ENCODE measurements at places on chromosomes 2 and 18.

- DNase-seq = no peak
These were observed 2.3 kb downstream of the EML4 start for GRCh38 chr2:42171396-42171980.

DNA sequence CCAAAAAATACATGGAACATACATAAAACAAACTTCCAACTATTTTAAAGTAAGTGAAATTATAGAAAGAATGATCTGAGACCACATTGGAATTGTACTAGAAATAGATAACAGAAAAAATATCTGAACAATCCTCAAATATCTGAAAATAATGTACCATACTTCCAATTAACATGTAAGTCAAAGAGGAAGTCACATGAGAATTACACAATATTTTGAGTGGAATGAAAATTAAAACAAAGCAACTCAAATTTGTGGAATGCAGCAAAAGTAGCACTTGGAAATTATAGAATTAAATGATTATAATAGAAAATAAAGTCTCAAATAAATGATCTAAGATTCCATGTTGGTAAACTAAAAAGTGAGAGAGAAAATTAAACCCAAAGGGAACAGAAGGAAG, 38.3 kb upstream of the CTIF start:
- DNase-seq = no peak

- no peak for DNase-seq
These were observed 17.1 kb downstream of the HDAC4 start for GRCh38 chr2:239383759-239384156.

DNA sequence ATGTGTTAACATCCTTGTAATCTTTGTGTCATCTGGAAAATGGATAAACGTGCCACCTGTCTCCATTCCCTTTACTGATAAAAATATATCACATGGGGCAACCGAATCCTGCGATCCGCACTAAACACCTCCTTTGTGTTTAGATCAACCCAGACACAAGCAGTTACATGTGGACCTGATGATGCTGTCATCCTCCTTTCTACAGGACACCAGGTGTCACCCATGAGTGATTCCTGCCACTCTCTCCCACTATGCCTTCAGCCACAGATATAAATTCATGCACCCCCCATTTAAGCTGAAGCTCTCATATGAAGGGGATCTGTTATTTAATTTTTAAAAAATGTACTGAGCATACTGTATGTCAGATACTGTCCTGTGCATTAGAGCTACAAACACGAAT, 81.3 kb downstream of the VIT start:
- DNase-seq = no peak

- no peak for DNase-seq
These were observed 220.8 kb upstream of the HDAC4 start for GRCh38 chr2:239621611-239622010.

GRCh38 chr2:37569131-37569823, 102.2 kb downstream of the CDC42EP3 start:
- DNase-seq = no peak

DNA sequence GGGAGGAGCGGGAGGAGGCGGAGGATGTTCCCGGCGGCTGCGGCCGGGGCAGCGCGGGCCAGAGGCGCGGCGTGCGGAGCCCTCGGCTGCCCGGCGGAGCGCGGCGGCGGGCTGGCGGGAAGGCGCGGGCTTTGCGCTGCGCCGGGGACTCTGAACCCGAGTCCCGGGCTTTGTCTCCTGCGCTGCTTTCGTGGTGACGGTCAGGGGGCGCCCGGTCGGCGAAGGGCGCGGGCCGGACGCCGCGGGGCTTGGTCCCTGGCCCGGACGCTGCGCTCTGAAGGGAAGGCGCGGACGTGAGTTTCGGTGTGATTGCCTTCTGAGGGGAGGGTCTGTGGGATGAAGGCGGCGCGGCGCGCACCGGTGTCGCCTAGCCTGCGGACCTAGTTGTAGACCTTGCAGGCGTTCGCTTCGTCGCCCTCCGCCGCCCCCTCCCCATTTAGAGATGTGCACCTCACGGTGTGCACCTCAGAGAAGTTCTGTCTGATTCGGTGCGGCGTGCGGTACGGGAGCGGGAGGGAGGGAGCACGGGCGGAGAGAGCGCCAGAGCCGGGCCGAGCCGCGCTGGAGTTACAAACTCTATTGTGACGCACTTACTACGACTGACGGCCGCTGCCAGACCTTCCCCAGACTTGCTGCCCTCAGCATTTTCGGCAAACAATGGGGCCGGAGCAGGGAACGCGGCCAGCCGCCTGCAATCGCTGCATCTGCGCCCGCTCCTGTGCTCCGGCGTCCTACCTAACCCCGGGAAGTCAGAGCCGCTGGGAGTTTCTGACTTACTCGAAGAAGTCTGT, 2.1 kb downstream of the BCL2L11 start:
- DNase-seq = no peak

DNA sequence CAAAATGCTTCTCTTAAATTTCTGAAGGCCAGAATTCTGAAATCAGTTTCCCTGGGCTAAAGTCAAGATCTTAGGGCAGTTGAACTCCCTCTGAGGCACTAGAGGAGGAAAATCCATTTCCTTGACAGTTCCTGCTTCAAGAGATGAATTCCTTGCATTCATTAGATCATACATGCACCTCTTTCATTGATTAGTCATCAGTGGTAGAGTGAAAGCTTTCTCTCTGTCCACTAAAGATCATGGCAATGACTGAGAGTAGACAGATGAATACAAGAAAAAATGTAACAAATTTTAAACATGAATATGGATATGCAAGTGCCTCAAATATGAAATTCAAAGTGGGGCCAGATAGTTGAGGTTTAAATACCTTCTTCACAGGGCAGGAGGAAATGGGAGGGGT, 693.4 kb upstream of the TMEFF2 start:
- no peak for DNase-seq

DNA sequence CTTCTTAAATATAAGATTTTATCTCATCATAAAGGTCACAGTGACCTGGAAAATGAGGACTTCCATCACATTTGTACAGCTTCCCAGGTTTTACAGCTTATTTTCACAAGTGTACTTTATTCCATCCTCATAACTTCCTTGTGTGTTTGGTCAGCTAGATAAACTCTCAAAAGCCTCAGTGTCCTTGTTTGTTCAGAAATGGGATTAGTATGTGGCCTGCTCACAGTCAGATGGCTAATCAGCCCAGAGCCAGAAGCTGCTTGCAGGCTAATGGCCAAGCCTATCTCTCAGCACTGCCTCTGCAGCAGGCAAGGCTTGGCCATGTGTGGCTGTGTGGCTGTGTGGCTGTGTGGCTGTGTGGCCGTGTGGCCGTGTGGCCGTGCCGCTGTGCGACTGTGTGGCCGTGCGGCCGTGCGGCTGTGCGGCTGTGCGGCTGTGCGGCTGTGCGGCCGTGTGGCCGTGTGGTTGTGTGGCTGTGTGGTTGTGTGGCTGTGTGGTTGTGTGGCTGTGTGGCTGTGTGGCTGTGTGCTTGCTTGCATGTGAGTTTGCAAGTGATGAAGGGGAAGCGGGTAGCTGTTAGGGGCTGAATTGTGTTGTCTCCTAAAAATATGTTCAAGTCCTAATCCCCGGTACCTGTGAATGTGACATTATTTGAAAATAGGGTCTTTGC, 233.0 kb upstream of the TNP1 start:
- DNase-seq = no peak

DNA sequence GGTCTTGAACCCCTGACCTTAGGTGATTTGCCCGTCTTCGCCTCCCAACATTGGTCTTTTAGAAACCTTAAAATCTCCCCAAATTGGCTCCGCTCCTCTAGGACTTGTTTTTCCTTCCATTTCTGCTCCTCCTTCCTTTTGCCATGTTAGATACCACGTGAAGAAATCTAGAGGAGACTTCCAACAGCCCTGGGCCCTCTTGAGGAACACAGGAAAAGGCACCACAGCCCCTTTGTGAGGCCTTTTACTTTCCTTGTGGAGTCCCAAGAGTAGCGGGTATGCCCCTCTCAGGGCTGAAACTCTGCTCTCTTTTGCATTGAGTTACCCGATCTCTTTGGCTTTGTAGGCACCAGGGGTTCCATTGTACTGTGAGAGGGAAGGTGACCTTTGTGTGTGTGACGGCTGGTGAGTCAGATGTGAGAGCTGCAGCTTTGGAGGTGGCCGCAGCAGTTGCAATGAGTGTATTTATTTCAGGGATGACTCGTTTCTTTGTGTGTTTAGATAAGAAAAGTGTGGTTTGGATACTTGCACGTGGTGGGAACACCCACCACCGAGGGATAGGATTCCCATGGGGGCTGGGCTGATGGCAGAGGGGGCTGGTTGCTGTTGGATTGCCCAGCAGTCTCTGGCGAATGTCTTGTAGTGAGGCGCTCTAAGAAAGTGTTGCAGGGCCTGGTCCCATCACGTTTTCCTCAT, 218.4 kb upstream of the HS6ST1 start:
- no peak for DNase-seq

GRCh38 chr18:58580623-58581022, 48.3 kb downstream of the ALPK2 start:
- no peak for DNase-seq

GRCh38 chr2:230898713-230899091, 26.3 kb downstream of the GPR55 start:
- no peak for DNase-seq

- no peak for DNase-seq
These were observed 143.5 kb upstream of the SP5 start for GRCh38 chr2:170571612-170572011.

GRCh38 chr2:185790361-185790760, 51.8 kb downstream of the FSIP2 start:
- no peak for DNase-seq

- no peak for DNase-seq
These were observed 101.3 kb downstream of the SATB2 start for GRCh38 chr2:199356412-199356811.

DNA sequence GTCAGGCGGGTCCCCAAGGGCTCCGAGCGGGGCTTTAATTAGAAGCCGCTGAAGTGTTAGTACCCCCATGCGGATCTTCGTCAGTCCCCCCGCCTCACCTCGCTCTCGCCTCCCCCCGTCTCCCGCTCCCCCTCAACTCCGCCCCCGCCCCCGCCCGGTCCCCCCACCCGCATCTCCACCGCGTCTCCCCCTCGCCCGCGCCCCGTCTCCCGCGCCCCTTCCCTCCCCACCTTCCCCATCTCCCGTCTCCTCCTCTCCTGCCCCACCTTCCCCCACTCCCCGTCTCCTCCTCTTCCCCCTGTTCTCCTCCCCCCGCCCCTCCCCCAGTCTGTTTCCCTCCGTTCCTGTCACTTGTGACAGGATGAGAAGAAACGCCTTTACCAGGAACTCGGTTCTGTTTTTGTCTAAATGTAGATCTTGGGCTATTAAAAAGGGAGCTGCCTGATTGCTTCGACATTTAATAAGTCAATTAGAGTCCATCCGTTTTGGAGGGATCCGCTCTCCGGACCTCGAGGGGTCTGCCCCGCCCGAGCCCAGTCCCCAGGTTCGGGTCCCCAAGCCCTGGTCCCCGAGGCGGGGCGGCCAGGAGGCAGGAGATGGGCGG, 969 bp upstream of the ALKAL2 start:
- no peak for DNase-seq

GRCh38 chr18:60070631-60071030, 170.8 kb downstream of the PMAIP1 start:
- DNase-seq = no peak

DNA sequence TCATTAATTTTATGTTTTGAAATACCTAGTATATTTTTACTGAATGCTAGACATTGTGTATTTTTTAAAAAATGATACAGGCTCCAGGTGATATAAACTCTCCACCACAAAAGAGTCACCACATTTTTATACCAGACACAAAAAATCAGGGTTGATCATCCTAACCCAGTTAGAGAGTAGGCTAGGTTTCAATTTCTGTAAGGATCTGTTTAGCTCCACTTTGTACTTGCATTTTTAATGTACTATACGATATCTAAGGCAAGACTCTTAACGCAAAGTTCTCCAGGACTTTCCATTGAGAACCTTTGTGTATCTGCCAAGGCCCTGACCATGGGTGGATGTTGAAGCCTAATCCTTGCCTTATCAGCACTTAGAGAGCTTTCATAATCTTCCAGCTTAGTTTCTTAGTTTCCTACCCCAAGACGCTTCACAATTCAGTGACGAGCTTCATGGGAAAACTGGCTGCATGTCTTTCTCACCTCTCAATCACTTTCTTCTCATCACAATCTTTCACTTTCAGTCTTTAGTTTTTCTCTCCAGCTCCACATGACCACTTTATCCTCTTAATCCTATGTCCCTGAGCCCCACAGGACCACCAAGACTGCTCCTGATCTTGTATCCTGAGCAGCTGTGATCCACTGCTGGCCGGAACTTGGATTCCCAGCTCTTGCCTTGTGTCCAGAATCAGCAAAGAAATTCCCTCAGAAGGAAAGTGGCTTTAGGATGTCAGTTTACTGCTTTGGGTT, 635.8 kb downstream of the RNF144A start:
- DNase-seq = no peak

GRCh38 chr2:12469141-12469561, 247.6 kb upstream of the TRIB2 start:
- DNase-seq = no peak

- DNase-seq = no peak
These were observed 86.5 kb downstream of the DCC start for GRCh38 chr18:52426462-52426861.

- no peak for DNase-seq
These were observed 496.2 kb upstream of the NRXN1 start for GRCh38 chr2:51528156-51528555.

DNA sequence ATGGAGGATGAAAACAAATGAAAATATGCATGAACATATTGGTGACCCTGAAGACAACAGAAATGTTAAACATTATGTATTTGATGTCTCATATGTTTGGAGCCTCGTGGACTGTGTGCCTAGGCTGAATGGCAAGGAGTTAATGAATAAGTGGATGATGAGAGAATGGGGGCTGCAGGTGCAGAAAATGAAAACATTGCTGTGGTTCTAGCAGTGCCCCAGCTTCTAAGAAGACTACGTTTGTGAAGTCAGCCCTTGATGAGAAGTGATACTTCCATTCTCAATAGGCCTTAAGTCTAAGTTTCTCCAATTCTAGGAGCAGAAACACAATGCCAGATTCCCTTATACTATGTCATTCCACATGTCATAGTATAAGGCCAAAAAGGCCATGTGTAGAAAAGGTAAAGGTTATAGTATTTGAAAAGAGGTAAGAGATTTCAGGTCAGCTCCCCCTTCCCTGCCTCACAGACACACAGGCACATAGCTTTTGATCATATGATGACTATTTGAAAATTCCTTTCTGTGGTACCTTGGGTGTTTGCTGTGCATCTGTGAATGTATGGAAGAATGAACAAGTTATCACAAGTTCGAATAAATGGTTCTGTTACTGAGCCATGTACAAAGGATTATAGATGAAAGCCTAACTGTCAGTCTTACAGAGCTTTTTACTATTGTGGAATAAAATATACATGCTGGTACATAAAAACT, 280.8 kb downstream of the SETBP1 start:
- DNase-seq = no peak

- DNase-seq = no peak
These were observed 528.3 kb downstream of the CMPK2 start for GRCh38 chr2:6337472-6337820.

- no peak for DNase-seq
These were observed 34.1 kb downstream of the NHEJ1 start for GRCh38 chr2:219126555-219126954.

GRCh38 chr2:85577386-85578242, at the start of gene VAMP8:
Gene VAMP8, plus strand, starts transcription at chr2:85577586. Its CDS starts 61 bp downstream, at chr2:85577647.
- no peak for DNase-seq

- DNase-seq = no peak
These were observed 212.8 kb upstream of the LRRTM1 start for GRCh38 chr2:80517316-80517715.
